ENCODE measurements at places on chromosomes 5 and 9.

DNA sequence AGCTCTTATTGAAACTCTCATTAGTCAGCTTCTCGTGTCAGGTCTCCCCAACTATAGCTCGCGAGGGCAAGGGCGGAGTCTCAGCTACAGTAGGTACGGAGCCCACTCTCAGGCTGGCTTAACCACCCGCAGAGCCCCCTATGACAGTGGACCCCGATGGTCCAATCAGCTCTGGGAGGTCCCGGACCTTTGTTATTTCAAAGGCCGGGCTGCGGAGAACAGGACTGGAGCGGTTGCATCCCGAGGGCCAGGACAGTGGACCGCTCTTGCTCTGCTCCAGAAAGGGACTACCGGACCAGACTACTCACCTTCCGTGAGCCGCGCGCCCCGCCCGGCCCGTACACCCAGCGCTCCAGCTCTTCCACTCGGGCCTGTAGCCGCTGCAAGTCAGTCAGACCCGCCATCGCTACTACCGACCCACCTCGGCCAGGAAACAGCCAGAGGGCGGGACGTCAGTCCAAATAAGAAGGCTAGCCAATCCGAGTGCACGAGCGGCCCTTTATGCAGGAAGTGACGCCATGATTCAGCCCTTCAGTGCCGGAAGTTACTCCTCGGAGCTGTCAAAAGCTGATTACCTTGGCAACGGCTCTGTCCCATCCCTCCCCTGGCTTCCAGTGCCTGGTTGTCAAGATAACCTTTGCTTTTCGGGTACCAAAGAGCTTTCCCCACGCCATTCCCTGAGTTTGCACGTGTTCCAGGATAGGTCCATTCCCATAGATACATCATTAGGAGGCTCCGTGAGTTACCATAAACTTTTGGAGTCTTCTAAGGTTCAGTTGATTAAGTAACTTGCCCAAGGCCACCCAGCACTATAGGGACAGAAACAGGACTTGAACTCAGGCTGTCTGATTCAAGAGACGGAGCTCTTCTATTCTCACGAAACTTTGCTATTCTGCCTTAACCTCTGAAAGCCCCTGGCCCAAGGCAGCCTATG is at the start of gene DCTN3:
TSS of gene DCTN3 (minus strand) at position 435 of the 934 bp plus-strand sequence. CDS start at position 404, 31 bp downstream.
- peak; percentile 89 for DNase-seq

- DNase-seq, result no peak
Measured at GRCh38 chr9:129336601-129337331, 158.7 kb upstream of the IER5L start.

DNA sequence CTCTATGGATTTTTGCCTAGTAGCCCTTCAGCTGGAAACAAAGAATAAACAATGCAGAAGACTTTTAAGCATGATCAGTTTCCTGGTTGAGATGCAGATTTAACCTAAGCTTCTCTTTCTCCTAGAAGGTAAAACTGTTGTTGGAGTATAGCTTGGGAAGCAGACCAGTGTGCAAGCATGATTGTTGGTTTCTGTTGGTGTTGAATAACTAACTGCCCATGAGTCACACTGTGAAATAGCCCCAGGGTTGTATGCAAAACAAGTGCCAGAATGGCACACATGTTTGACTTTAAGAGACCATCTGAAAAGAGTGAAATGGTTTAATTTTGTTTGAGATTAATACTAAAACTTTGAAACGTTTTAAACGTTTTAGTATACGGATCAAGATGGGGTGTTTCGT is 227.1 kb downstream of the ARHGEF28 start:
- peak; percentile 47 for DNase-seq

GRCh38 chr5:151115272-151115905 is 34.6 kb upstream of the TNIP1 start:
- peak; percentile 64 for DNase-seq

GRCh38 chr9:36729906-36730305 is 157.2 kb downstream of the MELK start:
- DNase-seq, result no peak

- no peak for DNase-seq
Measured at GRCh38 chr9:108973895-108974294, 39.4 kb downstream of the CTNNAL1 start.

GRCh38 chr9:21317956-21318923 is 13.1 kb upstream of the IFNA5 start:
- DNase-seq, result no peak
